ENCODE measurements at places on chromosomes 3 and 15.
A peak's percentile ranks its signal among the peaks of the same experiment; 100 is the strongest.

- DNase-seq = no peak
Observed at GRCh38 chr3:152910211-152910610, 75.3 kb downstream of the P2RY1 start.

DNA sequence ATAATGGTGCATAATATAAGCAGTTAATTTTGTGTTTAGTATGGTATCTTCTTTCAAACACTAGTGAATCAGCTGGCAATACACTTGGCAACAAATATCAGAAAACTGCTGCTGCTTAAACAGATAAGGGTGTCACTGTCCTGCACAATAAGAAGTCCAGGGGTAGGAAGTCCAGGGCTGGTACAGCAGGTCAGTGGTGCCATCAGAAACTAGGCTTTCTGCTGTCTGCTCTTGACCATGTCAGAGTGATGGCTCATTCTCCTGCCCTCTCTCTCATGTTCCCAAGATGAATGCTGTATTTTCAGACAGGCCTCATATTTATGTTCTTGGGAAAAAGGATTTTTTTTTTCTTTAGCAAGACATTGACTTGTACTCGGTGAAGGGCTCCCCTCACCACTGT lies 9.2 kb upstream of the GRK7 start:
- DNase-seq = no peak

- no peak for DNase-seq
Observed at GRCh38 chr3:33062866-33063265, 34.1 kb downstream of the GLB1 start.

DNA sequence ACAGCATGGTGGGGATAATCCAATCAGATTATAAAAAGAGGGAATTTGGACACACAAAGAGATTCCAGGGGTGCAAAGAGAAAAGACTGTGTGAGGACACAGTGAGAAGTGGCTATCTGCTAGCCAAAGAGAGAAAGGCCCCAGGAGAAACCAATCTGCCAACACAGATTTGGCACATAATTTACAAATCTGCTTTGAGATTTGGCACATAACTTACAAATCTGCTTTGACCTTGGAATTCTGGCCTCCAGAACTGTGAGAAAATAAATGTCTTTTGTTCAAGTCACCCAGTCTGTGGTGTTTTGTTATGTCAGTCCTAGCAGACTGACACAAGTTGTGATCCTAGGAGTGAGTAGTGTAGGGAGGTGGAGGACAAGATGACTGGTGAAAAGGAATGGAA lies 3.5 kb upstream of the TM4SF18 start:
- no peak for DNase-seq

GRCh38 chr15:77633134-77633912 lies 611 bp upstream of the LINGO1 start:
- DNase-seq = peak; percentile 63

DNA sequence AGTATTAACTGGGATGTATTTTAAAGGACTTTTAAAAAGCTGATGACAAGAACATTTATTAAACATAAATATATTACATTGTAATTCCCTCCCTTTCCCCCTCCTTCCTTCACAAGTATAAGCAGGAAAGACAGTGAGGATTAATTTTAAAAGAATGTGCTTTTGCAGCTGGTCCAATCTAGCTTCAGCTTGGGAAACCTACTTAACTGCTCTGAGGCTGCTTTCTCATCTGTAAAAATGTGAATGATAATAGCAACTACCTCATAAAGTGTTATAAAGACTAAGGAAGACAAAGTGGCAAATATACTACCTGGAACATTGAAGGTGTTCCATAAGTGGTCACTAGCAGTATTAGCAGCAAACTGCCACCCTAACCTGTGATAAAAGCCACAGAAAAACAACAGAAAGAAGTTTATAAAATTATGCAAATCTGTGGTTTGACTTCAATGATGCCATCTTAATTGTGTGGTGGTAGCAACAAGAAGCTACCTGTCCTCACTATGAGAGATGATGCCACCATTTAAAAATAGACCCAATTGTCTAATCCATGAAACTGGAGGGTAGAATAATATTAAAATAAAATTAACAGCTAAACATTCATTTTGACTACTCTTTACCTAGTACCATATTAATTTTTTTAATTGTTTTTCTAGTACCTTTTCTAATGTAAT lies 20.0 kb downstream of the DHX36 start:
- no peak for DNase-seq

GRCh38 chr15:95129574-95129973 lies 898.2 kb downstream of the MCTP2 start:
- no peak for DNase-seq

GRCh38 chr15:31275331-31276262 lies 51.0 kb upstream of the KLF13 start:
- DNase-seq = no peak

DNA sequence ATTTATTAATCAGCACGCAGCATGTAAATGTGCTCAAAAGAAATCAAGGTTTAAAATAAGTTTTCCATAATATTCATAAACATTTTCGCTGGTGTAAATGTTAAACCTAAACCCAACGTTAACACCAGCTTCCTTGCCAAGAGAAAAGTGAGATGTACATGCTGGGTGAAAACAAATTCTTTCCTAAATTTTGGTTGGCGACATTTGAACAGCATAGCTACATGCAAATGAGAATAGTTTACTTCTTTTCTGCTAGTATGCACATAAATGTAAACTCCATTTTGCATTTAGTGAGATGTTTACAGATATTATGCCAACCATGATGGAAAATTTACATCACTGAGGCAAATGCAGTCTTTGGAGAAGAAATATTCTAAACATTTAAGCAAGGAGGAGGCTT lies 182.2 kb downstream of the GAP43 start:
- DNase-seq = no peak

GRCh38 chr3:167733961-167734497 lies 663 bp downstream of the PDCD10 start:
- DNase-seq = no peak

GRCh38 chr3:16765661-16766060 lies 119.1 kb upstream of the PLCL2 start:
- no peak for DNase-seq

DNA sequence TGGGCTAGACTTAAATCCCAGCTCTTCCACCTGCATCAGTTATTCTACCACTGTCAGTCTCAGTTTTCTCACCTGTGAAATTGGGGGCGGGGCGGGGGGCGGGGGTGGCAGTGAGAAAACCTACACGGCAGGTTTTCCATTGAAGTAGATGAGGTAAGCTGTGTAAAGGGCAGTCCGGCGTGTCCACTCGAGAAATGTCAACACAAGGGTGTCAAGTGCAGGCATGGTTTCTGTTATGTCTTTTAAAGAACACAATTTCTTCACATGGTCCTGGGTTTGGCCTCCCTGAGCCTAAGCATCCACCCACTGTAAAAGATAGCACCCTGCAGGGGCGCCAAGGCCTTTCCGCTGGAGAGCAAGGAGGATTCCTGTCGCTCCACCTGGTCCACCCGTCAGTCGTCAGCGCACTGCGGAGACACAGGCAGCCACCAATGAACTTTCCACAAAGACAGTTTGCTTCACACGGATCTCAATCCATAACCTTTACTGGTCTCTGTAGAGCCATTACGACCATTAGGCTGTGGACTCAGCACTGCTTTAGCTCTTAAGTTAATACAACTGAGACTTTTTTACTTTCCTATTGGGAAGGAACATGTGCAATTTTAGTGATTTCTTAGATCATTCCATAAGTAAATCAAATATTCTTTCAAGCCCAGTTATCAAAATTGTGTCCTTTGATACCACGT lies 99.5 kb upstream of the FOXB1 start:
- no peak for DNase-seq

DNA sequence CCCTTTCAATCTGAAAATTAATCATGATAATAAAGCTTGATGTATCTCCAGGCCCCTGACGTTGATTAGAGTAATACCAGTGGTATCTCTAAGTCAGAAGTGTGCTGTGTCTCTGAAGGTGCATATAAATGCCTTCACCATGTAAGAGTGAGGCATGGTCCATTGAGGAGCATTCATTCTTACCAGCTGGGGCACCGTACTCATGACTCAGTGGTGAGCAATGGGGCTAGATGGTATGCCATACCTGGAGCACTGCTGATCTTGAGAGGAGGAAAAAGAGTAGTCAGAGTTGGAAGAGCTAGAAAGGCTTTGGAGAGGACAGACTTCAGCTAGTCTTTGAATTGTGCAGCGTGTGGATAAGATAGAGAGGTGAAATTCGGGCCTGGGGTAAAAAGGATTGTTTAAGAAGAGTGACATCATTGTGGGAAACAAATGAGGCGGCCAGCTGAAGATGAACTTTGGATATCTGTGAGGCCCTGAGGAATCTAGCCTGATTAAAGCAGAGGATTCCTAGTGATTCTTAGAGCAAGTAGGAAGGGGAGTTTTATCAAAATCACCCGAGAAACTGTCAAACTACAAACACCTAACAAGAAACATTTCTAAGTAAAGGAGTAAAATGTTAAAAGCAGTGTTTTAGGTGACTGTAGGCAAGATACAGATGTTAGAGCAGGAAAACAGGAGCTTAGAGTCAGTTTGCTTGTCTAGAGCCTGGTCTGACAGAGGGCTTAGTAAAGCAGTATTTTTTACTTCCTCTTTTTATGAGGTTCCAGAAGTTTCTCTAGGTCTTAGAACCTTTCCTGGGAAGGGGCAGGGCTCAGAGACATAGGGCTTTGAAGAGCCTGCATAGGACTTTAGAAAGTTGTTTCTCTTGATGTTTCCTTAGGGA lies 13.6 kb downstream of the TMOD3 start:
- peak; percentile 16 for DNase-seq

DNA sequence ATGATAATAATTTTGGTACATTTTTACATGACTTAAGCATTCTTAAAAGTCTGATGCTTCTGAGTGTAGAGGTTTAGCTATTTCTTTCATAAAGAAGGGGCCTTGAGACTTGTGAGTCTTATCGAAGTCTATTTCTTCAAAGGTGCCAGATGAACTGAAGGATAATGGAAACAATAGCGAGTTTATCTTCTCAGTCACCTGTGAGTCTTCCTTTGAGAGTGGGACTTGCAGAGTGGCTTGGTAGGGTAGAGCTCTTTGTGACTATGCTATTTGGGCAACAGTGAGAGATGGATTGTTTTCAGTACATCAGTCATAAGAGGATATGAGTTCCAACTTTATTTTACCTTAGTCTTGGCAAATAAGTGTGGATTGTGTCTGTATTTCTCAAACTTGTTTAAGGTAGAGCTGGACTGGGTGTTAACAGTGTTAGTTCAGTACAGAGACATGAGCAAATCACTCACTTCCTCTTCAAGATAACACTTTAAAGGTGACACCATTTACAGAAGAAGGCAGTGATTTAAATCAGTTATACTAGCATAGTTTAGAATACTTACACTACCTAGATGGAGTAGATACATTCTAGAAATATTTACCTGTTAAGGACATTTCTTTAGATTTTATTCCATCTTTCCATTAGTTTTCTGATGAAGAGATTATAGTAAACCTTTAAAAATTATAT lies 3.2 kb downstream of the AKAP13 start:
- no peak for DNase-seq

DNA sequence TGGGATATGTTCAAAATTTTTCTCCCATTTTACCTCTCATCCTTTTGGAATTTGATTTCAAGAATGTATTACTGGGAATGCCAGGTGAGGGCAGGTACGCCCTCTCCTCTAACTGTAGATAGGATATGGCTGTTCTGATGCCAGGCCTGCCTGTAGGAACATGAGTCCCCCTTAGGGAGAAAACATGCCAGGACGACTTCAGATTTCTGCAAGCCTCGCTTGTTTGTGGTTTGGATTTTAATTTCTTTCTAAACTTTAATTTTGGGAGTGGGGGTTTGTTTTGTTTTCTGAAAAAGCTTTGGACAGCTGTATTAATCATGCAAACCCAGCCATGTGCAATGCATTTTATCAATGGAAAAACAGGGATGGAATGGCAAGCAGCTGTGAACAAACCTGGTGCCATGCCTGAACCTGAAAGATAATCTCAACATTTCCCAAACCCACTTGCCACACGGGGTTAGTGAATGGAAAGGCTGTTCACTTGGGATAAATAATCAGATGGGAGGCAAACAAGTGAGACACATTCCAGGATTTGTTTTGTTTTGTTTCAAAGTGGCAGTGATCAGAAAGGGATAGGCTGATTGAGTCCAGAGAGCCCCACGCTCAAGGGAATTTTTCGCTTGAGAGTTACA lies 207.6 kb downstream of the GAP43 start:
- DNase-seq = no peak

GRCh38 chr3:11596387-11596786 lies 47.3 kb downstream of the VGLL4 start:
- DNase-seq = no peak

Data from stimulated activated CD4-positive, alpha-beta T cell treated with anti-CD3 and anti-CD28 coated beads, Interleukin-4, amount 100 ng/mL, for 4 hours (primary cell).